Common myeloid progenitor, CD34-positive (primary cell): ENCODE measurements at places on chromosomes 7 and 10.

DNA sequence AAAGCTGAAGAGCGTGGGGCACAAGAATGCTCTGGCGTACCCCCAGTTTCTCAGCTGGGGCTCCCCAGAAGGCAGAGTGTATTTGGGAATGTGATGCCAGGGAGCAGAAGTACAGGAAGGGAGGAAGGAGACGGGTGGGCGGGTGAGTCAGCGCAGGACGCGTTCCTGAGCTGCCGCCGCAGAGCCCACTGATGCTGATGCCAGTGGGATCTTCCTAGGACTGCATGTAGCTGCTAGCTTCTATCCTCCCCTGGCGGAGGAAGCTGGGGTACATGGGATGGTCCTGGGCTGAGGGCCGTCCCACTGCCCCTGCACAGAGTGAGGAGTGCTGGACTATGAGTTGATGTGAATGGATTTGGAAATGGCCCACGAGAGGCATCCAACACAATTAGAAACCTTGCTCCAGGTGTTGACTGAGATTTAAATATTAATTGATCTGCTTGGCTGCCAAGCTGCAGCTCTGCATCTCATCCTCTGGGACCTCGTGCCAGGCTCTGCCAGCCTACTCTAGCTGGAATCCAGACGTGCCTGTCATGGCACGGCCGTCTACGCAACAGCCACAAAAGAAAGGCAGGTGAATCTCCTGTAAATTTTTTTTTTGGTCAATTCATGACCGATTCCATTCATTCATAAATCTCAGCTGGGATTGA is 66.2 kb upstream of the RHEB start:
- DNase-seq: no peak

DNA sequence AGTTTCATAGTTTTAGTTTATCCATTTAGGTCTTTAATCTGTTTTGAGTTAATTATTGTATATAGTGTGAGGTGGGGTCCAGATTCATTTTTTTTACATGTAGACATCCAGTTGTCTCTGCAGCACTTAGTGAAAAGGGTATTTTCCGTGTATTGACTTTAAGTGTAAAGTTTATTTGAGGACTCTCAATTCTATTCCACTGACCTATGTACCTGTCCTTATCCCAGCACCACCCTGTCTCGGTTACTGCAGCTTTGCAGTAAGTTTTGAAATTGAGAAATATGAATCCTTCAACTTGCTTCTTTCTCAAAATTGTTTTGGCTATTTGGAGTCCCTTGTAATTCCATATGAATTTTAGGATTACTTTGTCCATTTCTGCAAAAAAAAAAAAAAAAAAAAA is 29.8 kb downstream of the FHIP2A start:
- no peak for DNase-seq

GRCh38 chr10:17788646-17789045 is 20.5 kb upstream of the MRC1 start:
- no peak for DNase-seq

DNA sequence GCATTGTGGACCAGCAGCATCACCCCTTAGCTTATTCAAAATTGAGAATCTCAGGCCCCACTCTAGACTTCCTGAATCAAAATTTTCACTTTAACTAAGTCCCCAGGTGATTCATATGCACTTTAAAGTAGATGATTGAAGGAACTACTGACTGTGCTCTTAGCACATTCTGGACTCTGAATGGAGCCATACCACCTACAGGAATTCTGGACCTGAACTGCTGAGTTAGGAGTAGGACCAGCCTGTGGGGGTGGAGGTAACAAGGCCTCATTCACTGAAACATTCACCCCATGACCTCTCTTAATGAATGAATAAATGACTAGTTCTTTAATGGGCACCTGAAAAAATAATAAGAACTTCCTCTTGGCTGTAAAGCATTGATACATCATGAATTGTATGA is 7.3 kb downstream of the PDK4 start:
- DNase-seq: no peak

DNA sequence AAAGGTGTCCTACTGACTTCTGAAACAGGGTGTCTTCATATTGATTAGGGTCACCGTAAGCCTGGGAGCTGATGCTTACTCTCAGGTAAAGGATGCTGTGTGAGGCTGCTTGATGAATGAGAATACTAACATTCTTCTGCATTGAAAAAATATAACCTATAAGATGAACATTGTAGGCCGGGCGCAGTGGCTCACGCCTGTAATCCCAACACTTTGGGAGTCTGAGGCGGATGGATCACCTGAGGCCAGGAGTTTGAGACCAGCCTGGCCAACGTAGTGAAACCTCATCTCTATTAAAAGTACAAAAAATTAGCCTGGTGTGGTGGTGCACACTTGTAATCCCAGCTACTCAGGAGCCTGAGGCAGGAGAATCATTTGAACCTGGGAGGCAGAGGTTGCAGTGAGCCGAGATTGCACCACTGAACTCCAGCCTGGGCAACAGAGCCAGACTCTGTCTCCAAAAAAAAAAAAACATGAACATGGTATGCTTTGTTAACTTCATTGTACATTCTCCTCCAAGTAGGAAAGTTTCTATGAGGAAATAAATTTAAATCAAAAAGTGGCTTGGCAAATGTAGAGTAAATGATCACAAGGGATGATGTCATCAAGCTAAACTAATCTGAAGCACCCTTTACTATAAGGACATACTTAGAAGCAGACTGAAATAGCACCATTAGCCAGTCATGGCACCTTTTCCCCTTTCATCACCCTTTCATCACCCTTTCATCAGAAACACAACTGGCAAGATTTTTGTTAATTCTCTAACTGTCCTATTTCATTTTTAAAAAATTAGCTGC is 1.5 kb upstream of the BRAF start:
- DNase-seq: no peak

DNA sequence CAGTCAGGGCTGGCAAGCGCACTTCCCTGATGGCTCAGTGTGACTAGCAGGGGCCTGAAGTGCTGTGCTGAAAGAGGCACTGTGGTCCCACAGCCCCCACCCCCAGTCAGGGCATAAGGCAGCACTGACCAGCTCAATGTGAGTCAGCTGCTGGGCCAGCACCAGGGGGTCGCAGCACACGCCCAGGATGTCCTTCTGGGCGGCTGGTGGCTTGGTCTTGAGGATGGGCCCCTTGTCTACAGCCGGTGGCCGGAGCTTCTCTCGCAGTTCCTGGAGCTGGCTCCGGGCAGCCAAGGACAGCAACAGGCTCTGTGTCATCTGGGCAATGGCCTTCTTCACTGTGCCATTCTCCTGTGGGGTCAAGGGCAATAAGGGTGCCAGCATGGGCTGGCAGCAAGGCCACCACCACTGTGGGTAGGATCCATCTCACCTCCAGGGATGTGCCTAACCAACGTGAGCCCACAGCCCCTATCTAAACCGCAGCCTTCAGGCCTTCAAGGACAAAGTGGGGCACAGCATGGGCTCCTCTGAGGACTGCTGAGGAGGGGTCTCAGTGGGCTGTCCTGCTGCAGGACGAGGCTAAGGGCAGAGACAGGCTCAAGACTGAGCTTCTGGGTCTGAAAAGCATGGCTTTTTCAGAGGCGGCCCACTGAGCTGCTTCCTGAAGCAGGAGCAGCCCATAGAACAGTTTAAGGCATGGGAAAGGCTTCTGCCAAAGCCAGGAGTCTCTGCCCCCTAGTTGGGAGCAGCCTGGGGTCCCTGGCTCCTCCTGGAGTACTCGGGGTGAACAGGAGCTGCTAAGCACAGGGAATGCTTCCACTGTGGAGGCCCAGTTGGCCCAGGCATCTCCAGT is 62.5 kb downstream of the CSGALNACT2 start:
- no peak for DNase-seq

DNA sequence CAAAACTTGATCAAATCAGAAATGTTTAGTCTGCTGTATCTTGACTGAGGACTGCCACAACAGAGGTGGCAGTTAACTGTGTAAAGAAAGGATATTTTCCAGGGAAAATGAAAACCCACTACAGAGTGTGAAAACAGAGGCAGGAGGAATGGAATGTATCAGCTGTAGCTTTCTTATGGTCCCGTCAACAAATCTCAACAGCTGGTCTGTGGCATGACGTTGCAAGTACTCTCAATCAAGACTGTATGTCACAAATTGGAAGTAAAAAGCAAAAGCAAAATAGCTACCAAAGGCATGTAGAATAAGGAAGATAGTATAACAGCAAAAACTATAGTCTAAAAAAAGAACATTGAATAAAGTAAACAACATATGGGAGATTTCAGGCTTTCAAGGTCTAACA is 123.5 kb downstream of the KMT2C start:
- no peak for DNase-seq

- DNase-seq: no peak
These were observed 295.2 kb upstream of the PFKP start for GRCh38 chr10:2772135-2772534.
